ENCODE measurements at places on chromosomes 11 and 22.

DNA sequence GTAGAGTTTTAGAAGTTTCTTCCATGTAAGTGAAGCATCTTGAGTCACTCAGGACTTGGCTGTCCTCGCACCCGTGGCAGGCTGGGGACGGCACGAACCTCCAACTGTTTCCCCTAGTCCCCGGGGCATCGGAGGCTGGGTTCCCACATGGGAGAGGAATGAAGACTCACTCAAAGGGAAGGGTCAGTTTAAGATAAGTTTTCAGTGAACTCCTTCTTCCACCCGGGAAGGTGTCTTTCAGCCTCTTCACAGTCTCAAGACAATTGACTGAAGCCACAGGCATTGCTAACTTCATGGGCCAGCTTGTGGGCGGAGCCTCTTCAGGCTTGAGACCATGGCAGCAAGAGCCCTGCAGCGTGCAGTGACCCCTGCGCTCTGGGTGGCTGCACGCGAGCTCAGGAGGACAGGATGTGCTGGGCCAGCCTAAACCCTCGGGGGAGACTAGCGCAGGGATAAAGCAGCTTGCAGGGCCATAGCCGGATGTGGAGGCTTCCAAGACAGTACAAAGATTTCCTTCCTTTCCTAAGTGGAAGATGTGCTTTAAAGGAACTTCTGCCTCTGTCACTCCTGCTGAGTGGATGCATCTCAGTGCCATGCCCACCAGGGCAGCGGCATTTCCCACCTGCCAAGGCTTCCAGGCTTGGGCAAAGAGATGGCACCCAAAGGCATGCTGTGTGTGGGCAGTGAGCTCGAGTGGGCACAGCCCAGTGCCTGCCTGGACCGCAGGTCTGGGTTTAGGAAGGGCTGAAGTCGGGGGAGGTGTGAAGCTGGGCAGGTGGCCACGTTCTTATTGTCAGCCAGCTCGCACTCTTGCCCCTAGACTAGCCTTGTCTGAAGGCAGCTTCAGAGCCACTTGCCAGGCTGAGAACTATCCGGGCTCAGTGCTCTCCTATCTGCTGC lies 32.9 kb downstream of the PPIL2 start:
- DNase-seq = no peak

DNA sequence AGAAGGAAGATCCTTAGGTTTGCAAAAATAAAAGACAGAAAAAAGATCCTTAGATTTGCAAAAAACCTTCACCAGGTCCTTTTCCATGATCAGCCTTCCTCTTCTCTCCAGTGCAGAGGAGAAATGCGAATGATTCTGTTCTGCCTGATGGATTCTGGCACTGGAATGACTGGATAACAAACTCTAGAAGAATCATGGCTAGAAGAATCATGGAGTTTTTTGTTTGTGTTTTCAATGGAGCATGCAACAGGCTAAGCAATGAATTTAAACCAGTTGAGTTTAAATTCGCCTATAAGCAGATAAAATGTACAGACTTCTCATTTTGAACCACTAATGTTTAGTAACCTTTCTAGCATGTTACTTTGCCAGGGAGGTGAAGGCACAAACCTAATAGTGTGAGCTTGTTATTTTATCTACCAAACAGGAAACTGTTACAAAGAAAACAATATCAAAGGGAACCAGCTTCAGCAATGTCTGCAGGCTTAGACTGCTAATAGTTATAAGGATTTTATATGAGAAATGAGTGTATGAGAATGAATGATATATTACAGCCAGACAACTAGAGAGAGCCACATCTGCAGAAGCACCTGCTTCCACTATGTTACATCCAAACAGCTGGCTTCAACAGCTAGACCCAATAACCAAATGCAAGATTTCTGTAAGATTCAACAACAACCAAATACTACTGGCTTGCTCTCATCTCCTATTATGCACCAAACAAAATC lies 64.7 kb upstream of the APOA1 start:
- DNase-seq = no peak

DNA sequence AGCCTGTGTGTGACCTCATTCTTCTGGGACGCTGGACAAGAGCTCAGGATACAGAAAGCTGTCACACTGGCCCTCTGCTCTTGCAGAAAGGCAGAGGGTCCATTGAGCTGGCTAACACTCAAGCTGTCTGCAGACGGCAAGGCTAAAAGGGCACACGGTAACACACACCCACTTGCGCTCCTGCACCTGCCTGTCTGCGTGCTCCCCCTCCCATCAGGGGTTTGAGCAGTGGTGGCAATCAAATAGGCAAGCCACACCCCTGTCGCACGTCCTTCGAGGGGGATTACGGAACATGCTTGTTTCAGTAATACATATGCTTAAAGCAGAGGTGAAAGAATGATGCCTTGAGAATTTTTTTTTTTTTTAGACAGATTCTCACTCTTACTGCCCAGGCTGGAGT lies 7.1 kb upstream of the QSER1 start:
- no peak for DNase-seq

DNA sequence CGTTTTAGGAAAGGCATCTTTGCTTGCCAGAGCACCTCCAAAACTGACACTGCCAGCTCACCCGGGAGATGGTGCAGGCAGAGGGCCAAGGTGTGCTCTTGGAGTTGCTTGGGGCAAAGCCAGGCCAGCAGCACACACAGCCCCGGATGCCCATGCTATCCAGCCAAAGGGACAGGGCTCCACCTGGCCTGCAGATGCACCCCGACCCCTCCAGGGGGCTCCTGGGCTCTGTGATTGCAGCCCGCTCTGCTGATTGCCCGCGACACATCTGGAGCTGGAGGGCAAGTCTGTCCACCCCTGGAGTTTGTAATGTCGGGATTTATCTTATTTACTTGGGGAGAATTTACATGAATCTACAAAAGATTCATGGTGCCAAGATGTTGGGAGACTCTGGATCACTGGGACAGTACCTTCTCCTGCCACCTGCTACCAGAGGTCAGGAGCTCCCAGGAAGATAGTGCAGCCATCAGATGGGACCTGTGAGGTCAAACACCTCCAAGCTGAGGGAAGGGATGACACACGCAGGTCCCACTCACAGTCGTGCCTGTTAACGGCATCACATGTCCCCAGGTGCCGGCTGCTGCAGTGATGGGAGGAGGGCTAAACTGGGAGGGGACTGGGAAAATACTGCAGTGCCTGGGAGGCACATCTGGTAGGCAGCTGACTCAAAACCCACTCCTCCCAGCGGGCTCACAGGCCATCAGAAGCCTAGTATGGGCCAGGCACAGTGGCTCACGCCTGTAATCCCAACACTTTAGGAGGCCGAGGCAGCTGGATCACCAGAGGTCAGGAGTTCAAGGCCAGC lies 17.2 kb downstream of the CBX7 start:
- DNase-seq = no peak

DNA sequence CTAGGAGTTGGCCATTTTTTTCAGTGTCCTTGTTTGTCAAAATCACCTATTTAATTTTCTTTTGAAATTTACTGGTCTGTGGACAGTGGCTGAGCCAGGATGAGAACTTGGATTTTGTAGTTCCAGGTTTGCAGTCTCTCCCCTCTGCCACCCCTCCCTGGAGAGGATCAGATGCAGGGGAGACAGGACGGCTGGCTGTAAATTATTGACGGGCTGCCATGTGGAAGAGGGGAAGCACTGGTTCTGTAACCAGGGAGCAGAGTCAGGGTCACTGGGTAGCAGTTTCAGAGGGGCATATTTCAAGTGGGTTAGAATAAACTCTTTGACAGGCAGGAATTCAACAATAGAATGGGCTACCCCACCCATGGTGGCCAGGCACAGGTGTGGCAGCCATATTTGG lies 20.6 kb upstream of the YWHAH start:
- no peak for DNase-seq

DNA sequence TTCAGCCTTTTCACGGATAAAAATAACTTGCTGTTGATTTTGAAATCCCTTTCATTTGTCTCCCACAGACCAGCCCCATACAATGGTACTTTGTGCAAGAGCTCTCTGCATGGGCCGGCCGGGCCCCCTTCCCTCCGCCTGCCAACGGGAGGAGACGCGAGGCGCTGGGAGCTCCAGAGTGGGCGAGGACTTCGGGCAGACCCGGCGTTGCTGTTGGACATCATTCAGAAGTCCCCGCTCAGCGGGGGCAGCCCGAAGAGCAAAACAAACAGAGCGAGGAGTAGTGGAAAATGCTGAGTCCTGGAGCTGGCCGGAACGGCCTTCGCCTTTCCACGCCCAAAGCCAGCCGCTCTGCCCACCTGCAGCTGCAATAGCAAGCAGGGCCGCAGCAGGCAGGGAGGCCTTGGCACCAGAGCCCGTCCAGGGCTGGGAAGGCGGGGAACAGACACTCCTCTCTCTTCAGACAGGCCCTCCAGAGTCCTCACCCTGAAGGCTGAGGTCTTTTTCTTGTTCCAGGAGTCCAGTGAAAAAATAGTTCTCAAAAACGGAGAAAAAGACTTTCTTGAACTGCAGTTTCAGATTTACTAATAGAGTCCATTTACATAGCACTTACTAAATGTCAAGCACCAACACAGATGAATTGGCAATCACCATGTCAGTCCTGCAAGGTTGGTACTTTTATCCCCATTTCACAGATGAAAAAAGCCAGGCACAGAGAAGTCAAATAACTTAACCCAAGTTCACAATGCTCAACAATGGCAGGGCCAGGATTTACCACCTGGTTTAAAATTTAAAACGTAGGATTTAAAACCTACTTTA lies 135.5 kb downstream of the ETS1 start:
- DNase-seq = peak; percentile 58

GRCh38 chr22:50456466-50457234 lies 18.2 kb downstream of the SBF1 start:
- DNase-seq = no peak
